ENCODE measurements at places on chromosomes 7 and 10.
A peak's percentile ranks its signal among the peaks of the same experiment; 100 is the strongest.

DNA sequence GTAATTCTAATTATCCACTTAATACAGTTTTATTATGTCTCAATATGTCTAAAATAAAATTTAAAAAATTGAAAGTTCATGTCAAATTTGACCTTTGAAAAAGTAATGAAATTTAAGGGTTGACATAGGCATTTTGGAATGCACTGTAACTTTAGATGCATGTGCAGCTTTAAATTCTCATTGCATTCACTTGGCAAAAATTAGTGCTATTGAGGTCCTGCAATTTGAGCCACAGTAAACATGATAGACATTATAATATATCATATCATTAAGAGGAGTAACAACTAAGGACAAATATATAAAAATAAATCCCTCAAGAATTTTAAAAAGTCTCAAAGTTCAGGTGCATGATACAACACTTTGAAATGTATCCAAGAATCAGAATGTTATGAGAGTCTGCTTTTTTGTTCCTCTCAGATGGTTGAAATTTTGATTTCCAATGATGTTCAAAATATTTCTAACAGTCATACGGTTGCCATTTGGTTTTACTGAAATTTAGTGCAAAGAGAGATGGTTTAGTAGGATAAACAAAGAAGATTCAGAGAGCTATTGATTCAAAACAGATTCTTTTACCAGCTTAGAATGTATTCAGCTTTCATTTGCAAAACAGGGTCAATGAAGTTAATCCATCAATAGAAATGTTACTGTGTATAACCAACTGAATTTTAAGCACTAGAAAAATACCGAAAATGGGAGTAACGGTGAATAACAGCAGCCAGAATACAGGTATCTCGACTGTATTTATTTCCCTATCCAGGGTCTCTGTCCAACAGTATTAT lies 71.8 kb downstream of the SEMA3A start:
- no peak for DNase-seq

DNA sequence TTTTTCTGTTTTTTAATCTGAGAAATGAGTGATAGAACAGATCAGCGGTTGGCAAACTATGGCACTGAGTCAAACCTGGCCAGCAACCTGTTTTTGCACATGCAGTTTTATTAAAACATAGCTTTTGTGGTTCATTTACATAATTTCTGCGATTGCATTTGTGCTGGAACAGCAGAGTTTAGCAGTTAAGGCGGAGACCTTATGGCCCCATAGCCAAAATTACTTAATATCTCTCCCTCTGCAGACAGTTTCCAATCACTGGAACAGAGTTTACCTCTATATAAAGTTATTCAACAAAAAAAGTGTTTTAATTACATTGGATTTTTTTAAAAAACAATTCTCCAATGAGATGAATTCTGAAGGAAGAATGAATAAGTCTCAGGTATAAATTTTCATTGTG lies 212.1 kb downstream of the DGKB start:
- no peak for DNase-seq

GRCh38 chr10:62691336-62691735 lies 113.2 kb upstream of the ADO start:
- DNase-seq: no peak

GRCh38 chr10:92727550-92727949 lies 37.8 kb downstream of the HHEX start:
- no peak for DNase-seq

DNA sequence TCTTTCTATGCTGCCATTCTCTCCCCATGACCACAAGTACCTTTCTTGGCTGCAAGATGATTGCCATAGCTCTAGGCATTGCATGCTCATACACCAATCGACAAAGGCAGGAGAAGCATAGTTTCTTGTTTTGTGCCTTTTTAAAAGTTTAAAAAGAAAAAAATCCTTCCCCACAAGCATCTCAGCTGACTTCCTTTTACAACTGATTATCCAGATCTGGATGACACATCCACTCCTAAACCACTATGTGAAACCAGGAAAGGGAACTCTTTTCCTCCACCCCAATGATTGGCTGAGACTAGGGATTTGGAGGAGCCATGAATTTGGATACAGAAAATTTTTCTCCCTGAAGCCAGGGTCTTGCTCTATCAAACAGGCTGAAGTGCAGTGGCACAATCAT lies 14.5 kb upstream of the LRRC4 start:
- DNase-seq: no peak

GRCh38 chr10:66085906-66086305 lies 839.9 kb upstream of the LRRTM3 start:
- no peak for DNase-seq

DNA sequence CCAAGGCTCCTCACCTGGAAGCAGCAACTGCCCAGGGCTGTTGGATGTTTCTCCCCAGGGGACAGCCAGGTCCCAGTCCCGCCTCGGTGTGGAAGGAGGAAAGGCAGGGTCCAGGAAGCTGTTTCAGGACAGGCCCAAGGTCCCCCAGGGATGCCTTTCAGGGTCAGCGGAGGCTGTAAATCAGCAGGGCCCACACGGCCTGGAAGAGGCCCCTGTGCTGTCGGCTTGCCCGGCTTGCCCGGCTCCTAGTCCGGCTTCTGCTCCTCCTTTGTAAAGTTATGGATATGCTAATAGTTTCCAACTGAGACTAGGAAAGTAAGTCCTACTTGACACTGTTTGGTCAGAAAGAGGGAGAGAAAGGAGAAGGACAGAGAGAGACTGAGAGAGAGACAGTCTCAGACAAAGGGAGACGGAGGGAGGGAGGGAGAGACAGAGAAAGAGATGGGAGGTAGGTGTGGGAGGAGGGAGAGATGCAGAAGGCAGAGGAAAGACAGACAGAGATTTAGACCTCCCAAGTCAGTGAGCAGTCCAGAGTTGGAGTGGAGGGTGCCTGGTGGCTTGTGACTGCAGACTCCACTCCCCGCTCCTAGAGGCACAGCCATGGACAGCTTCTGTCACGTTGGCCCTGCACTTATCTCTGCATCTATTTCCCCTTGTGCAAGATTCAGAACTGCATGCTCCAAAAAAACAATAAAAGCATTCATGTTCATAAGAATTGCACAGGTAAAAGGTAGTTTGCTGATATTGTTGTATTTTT lies 10.5 kb downstream of the IKZF1 start:
- DNase-seq: no peak

DNA sequence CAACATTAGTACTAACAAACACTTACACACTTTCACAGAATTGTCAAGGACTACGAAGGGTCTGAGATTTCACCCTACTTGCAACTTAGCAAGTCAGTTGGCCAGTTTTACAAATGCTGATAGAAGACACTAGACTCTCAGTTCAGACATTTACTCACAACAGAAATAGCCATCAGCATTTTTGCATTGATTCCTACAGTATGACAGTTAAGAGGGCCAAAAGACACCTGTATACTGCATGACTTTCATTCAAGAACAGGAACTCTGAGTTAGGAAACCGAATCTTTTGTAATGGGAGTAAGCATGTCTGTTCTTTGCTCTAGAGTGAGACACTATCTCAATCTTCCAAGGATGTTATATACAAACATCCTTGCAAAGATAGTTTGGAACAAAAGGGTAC lies 40.9 kb downstream of the FAM204A start:
- no peak for DNase-seq

GRCh38 chr10:79014796-79015195 lies 54.0 kb upstream of the ZMIZ1 start:
- DNase-seq: no peak

DNA sequence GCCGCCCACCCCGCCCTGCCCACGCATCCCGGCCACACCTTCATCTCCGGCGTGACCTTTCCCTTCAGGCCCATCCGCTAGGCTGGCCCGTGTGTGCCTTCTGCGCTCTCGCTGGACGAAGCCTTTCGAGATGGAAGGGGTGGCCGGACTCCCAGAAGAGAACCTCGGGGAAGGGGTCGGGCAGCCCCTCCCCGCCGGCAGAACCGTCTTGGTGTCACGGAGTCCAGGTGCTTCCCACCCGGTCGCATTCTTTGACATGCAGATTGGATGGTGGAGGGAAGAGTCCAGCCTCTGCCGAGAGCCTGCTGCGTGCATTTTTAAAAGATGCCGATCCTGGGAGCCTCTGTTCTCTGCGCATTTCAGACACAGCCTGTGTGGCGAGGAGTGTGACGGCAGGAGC lies 7.3 kb upstream of the ZNF853 start:
- no peak for DNase-seq

GRCh38 chr7:87518735-87519134 lies 43.3 kb upstream of the ABCB4 start:
- no peak for DNase-seq

GRCh38 chr10:87925570-87925969 lies 62.1 kb downstream of the PTEN start:
- DNase-seq: peak; percentile 57

GRCh38 chr7:6440381-6440780 lies 7.4 kb downstream of the DAGLB start:
- DNase-seq: no peak

DNA sequence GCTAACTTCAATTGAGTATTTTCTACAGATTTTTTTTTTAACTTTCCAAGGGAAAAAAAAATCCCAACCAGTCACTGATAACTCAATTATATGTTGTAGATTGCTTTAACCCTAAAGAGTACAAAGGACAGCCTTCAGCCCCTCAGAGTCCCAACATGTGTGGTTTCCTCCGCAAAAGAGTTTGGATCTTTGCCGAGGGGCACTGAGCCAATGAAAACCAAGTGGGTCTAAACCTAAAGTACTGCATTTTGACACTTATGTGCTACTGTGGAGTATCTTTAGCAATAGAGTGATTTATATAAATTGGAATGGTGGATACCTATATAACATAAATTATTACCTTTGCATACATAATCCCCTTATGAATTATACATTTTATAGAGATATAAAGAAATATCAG lies 91.5 kb downstream of the SEMA3D start:
- no peak for DNase-seq

- DNase-seq: no peak
These were observed at the start of gene CELF2 for GRCh38 chr10:11017570-11018431. Gene CELF2 (plus strand): TSS chr10:11017872. CDS start chr10:11018090, 218 bp downstream.

- DNase-seq: no peak
These were observed 1.2 kb downstream of the DMBT1 start for GRCh38 chr10:122561792-122562191.

- DNase-seq: peak; percentile 96
These were observed 14.1 kb upstream of the LAMB1 start for GRCh38 chr7:108016841-108017775.

DNA sequence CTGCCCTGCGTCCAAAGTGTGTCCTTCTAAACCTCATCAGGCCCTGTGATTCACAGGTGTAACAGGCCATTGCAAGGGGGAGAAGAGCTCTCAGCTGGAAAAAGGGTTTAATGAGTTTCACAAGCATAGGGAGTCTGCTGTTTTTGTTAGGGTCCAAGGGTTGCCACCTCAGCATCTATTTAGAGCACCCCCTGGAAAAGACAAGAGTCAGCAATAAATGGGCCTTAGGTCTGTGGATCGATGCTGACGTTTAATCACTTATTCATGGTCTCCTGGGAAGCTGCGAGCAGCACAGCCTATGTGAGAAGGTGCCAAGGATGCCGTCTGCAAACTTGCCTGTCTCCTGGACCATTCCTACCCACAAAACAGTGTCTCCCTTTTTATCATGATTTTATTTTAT lies 78.4 kb upstream of the BAIAP2L1 start:
- no peak for DNase-seq

DNA sequence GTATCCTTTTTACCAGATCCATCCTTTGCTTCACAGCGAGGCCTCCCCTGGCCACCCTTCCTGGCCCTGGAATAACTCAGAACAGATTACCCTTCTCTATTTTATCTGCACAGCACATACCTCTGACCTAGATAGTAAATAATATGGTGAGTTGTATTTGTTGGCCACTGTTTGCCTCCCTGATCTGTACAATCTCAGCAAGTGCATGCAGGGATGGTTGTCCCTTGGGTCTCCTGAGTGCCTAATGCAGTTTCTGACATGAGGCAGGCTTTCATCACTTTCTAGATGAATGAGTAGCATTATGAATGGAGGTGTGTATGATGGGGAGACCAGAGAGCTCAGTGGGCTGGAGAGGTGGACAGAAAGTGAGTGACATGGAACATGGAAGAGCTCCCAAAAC lies 525.1 kb upstream of the IGFBP3 start:
- no peak for DNase-seq

- no peak for DNase-seq
These were observed 33.7 kb downstream of the C10orf120 start for GRCh38 chr10:122665946-122666345.

- no peak for DNase-seq
These were observed 50.3 kb upstream of the CHST15 start for GRCh38 chr10:124143721-124144120.

GRCh38 chr7:44378744-44379143 lies 53.4 kb upstream of the CAMK2B start:
- DNase-seq: peak; percentile 94

DNA sequence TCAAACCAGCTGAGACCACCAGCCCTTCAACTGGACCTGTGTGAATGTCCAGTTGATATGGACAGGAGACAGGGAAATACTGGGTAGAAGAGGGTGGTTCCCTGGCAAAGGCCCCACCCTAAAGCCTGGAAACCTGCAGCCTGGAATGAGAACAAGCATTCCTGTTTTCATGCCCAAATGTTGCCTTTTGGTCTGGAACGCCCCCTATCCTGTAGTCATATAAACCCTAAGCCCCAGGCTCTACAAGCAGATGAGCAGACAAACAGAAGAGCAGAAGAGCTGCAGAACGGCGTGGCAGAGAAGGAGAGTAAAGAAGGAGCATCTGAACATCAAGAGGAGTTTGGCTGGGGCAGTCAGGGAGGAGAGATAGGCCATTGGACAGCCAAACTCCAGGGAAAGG lies 38.4 kb downstream of the SYPL1 start:
- no peak for DNase-seq

GRCh38 chr10:78339251-78339650 lies 305.6 kb downstream of the RPS24 start:
- no peak for DNase-seq

DNA sequence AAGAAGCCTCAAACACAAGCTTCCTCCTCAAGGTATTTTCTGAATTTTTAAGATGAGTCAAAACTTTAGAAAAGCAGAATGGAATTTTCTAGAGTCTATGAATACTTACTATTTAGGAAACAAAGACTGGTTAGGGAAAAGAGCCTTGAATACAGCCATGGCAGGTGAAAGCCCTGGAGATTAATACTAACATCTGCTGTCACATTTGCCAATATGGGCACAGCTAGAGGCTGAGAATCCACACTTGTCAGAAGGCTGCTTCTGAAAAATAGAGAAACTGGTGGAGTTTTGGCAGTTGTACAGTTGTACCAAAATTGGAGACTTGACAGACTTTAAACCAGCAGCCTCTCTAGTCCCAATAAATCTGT lies 24.3 kb upstream of the CNNM1 start:
- no peak for DNase-seq

- DNase-seq: peak; percentile 35
These were observed 395.9 kb downstream of the GRM8 start for GRCh38 chr7:126856691-126857291.

DNA sequence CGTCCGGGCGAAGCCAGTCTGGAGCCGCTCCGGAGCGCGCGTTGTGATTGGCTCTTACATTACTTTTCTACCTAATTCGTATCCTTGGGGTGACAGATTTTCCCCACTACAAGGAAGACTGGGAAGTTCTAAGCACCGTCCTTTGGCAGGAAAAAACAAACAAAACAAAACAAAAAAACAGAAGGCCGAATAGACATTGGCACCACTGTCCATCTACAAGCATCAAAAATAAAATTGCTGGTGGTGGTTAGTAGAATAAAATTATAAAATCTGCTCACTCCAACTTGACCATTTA lies 651 bp upstream of the SKAP2 start:
- no peak for DNase-seq

GRCh38 chr7:25832456-25832855 lies 319.5 kb upstream of the NFE2L3 start:
- DNase-seq: no peak

GRCh38 chr10:122096705-122097104 lies 107.7 kb downstream of the TACC2 start:
- no peak for DNase-seq

GRCh38 chr7:157782041-157782440 lies 445.2 kb downstream of the DNAJB6 start:
- no peak for DNase-seq

Measured in bronchial epithelial cell (primary cell).